CD4-positive, alpha-beta T cell (primary cell): ENCODE measurements at places on chromosomes 2 and 18.

GRCh38 chr2:106542746-106543359 lies 55.7 kb downstream of the CD8B2 start:
- peak; percentile 50 for DNase-seq

GRCh38 chr2:4140281-4140970 lies 437.1 kb downstream of the DCDC2C start:
- no peak for DNase-seq

GRCh38 chr2:205593891-205594290 lies 88.4 kb upstream of the NRP2 start:
- DNase-seq: no peak

GRCh38 chr2:146917431-146918042 lies 927.3 kb upstream of the ACVR2A start:
- DNase-seq: no peak

GRCh38 chr2:121992700-121993099 lies 237.2 kb downstream of the TSN start:
- DNase-seq: no peak

DNA sequence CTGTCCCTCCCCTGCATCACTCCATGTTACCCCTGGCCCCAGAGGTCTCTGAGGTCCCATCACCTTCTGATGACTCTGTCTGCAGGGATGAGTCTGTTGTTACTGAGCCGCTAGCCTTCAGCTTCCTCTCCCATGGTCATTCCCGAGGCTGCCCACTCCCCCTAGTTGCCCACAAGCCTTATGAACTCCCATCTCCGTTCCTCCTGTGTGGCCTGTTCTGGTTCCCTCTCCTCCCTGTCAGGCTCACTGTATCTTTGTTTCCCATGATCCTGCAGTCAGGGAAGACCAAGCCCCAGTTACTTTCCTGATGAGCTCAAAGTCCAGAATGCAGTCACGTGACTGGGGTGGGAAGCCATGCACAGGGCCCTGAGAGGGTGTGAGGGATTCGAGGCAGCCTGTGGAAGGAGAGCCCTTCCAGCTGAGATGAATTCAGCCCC lies 39.5 kb downstream of the INPP4A start:
- DNase-seq: no peak

DNA sequence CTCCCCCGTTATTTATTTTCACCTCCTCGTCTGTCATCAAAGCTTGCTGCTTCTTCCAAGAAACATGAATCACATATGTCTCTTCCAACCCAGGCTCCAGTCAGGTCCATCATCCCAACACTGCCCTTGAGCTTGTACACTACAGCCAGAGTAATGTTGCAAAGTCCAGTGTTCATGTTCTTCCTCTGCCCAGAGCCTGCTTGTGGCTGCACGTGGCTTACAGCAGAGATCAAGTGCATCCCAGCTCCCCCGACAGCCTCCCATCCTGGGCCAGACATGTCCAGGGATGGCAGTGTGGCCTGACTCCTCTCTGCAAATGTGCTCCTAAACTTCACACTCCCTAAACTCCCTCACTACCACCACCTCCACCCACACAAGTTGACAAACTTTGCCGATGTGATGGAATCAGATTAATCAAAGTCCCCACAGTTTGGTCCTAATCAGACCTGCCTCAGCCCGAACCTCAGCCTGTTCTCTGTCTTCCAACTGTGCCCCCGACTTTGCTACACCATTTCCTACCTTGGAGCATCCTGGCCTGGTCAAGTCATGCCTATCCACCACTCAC lies 54.2 kb upstream of the MAPRE3 start:
- DNase-seq: no peak

GRCh38 chr18:49335677-49336076 lies 124.8 kb downstream of the DYM start:
- no peak for DNase-seq

- no peak for DNase-seq
Measured at GRCh38 chr2:129796225-129796624, 183.2 kb upstream of the RAB6C start.

DNA sequence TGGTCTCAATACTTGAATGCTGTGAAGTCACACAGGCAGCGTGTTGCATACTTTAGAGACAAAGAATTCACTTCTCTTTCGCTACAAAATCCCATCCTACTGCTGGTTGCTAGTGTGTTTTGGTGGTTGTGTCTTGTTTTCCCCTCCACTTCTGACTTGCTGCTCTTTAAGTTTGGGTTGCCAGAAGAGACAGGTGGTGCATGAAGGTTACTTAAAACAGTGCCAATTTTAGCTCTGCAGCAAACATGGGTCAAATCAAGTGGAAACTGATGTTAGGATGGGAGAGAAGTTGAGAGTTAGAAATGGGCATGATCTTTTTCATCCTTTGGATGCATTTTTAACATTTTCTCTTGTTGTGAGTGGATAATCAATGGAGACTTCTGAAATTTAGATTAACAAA lies 136.2 kb upstream of the KCNH7 start:
- DNase-seq: no peak

GRCh38 chr2:98013407-98014042 lies 17.8 kb upstream of the TMEM131 start:
- DNase-seq: no peak

DNA sequence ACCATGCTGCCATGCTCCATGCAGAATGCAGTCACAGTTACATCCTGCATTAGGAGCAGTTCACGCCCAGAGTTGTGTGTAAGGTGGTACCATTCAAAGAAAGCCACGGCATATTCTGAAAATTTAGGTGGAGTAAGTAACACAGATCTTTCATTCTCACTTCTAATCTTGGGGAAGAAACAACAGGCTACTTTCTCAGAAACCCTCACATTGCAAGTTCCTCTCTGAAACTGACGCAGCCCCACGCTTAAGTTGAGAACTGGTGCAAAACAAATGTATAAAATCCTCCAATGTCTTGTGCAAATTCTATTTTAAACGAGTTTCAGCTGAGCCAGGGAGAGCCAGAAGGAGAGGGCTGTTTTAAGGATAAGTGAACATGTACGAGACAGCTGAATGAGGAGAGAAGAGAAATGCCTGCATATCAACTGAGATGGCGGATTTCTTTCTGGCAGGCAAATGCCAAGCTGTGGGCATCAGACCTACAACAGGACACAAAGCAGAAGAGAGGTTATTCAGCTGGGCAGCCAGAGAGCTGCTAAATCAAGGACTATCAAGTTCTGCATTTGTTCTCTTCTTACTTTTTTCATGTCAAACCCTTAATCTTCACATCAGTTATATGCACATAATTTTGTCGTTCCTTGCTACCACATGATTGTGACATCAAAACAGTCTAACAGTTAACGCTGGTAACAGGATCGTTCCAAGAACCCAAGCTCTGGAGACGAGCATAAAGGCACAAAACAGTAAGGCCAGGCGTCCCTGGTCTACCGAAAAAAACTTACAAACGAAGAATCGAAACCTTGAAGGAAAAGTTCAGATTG lies 6.4 kb downstream of the ARL4C start:
- peak; percentile 24 for DNase-seq

DNA sequence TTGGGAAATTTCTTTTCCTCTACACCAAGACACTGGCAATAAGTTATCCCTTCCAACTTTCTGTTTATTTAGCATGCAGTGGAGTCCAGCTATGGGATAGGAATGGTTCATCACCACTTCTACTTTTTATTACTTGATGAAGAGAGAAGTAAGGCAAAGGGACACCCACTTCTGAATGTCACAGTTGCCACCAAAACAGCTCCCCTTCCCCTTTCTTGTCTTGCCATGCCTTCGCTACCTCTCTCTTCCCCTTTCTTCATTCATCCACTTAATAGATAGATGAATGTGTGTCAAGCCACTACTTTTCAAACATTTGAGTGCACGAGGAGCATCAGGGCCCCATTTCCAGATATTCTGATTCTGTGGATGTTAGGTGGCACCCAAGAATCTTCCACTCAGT lies 59.6 kb downstream of the KCTD18 start:
- no peak for DNase-seq

DNA sequence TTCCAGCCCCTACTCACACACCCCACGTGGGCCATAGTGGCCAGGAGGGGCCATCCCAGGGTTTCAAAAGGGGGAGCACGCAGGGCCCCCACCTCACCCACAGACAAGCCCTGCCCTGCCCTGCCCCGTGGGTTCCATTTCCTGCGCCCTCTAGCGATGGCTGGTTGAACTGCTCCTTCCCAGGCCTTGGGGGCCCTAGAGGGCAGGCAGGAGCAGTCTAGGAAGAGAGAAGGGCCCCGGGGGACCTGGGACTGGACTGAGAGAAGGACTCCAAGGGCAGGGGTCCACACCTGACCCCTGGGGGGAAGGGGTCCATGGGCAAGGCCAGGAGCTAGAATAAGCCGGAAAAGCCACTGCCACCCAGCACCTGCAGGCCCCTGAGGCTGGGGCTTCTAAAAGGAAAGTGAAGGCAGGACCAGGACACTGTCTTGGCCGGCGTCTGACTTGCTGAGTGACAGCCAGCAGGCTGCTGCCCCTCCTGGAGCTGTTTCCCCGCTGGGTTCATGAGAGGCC lies 10.1 kb downstream of the CYP26B1 start:
- DNase-seq: peak; percentile 62

DNA sequence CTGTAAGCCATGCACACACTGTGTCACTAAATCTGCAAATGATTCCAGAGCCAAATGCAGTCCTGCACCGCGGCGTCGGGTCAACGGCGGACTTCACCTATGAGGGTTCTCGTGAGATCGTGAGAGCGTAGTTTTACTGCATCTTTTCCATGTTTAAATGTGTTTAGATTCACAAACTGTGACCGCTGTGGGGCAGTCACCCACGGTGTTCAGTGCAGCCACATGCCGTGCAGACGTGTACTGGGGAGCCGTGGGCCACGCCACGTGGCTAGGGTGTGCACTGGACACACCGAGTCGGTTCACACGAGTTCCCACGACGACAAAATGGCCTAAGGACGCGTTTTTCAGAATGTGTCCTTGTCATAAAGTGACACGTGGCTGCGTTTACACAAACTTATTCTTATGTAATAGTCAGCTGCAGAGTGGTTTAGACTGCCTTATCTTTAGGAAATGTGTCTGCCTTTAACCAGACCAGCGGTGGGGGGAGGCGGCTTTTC lies 34.1 kb downstream of the NFATC1 start:
- DNase-seq: no peak

GRCh38 chr2:191018643-191019119 lies 4.7 kb upstream of the STAT1 start:
- no peak for DNase-seq
